Stimulated activated CD4-positive, alpha-beta T cell treated with anti-CD3 and anti-CD28 coated beads, TNF-alpha, amount 100 ng/mL, for 48 hours (primary cell): ENCODE measurements at places on chromosomes 2 and 18.

DNA sequence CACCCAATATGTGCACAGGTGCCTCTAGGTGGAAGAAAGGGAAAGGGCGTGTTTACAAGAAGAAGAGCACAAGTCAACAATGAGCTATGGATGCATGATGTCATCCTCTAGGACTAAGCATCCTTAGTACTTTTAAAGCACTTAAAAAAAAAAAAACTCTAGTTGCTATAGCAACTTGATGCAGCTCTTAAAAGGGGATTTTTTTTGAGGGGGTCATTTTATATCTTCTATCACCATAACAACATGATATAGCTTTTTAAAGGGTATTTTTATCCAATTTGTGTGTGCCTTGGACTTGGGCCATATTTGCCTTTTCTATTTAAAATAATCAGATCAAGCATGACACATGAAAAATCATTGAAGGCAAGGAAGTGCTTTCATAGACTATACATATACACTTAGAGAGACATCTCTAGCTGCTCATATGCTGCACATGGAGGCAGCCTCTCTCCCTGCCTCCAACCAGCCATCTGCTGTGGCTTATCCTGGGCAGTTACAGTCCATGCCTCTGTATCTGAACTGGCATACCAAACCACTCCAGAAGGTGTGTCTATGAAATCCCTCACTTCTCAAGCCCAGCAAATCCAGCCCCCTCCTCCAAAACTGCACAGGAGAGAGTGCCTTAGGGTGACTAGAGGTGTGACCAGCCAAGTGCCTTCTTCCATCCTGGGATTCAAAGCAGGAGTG is 165.4 kb downstream of the MSH2 start:
- DNase-seq = no peak

DNA sequence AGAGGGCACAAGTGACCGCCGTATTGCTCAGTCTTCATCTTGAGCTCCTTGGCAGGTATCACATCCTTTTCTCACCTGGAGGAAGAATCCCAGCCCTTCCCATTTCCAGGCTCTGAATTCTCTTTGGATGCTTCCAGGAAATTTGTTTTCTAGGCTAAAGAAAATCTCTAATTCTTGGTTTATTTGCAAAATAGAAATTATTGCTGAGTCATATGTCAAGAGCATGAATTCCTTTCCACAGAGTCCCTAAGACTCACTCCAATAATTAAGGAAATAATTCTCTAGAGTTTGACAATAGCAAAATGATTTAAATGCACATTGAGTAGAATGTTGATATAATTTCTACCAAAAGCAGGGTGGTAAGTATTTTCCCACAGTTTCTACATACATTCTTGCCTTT is 16.3 kb upstream of the CCDC68 start:
- DNase-seq = no peak

GRCh38 chr2:24721470-24721869 is 71.7 kb downstream of the PTRHD1 start:
- no peak for DNase-seq

- no peak for DNase-seq
These were observed 71.4 kb upstream of the SPOPL start for GRCh38 chr2:138430181-138430580.

DNA sequence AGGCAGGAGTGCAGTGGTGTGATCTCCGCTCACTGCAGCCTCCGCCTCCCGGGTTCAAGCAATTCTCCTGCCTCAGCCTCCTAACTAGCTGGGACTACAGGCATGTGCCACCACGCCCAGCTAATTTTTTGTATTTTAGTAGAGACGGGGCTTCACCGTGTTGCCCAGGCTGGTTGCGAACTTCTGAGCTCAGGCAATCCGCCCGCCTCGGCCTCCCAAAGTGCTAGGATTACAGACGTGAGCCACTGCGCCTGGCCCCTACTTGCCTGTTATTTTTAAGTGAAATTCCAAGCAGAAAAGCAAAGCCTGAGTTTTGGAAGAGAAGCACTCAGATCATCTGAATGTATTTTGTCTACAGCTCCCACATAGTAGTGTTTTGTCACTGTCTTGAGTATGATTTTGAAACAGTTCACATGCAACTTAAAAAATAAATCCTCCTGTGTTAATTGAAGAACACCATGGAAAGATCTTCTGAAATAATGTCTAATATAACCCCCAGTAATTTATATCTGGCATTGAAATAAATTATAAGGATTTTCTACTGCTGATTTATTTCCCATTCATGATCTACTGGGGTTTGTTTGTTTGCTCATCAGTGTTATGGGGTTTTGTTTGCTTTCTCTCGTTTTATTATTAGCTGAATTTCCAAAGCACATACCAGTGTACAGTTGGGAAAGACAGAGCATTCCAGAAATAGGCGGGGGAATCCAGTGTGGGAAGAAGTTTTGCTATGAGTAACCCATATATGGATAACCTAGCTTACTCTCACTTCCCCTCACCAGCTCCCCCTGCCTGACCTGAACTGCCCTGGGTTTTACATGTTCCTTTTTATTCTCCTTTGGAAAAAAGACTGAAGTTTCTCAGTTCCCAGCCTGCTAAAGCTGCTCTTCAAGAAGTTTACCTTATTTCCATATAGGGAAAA is 80.1 kb upstream of the MAP3K20 start:
- no peak for DNase-seq

DNA sequence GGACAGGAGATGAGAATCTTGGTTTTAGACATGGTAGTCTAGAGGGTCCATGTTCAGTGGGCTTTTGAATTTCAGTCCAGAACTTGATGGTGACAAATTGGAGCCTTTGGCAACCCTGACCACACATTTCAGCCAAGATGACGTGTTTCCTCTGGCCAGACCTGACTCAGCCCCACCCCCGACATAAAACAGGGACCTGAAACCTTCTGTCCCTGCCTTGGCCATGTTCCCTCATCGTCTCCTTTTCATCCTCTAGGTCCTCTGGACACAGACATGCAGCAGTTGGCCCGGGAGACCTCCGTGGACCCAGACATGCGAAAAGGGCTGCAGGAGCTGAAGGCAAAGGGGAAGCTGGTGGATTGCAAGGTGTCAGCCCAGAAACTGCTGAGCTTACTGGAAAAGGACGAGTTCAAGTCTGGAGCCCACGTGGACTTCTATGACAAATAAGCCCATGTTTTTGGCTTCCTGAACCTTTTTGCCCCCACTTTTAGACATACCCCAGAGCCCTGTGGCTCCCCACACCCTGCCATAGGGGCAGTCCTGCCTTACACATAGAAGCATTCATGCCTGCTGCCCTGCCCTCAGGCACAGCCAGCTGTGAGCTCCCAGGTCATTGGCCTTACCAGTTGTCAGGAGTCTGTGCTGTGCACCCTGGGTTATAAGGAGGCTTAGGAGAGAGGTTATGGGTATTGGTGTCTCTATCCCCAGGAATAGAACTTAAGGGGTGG is 4.0 kb downstream of the SPR start:
- no peak for DNase-seq

DNA sequence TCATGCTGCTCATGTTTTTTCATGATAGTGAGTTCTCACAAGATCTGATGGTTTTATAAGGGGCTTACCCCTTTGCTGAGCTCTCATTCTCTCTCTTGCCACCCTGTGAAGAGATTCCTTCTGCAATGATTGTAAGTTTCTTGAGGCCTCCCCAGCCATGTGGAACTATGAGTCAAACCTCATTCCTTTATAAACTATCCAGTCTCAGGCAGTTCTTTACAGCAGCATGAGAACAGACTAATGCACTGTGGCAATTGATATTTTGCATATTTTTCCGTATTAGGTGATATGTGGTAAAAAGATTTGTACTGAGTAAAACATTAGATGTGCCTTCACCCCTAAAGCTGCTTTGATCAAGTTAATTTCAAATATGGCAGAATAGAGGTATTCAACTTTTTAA is 48.8 kb downstream of the RAB27B start:
- no peak for DNase-seq

DNA sequence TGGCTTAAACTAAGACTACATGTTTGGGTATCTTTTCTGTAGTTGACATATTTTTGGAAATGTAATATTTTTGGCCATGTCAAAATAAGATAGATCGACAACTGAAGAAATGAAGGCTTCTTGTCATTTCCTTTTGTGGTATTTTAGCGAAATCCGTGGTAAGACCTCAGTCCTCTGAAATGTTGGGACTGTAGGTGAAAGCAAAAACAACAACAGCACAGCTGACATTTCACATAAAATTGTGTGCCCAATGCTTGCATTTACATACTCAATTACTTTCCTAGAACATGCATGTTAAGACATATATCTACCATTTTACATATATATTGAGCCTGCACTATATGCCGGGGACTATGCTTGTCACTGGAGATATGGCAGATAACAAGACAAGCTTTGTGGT is 50.2 kb downstream of the SPP2 start:
- DNase-seq = no peak

DNA sequence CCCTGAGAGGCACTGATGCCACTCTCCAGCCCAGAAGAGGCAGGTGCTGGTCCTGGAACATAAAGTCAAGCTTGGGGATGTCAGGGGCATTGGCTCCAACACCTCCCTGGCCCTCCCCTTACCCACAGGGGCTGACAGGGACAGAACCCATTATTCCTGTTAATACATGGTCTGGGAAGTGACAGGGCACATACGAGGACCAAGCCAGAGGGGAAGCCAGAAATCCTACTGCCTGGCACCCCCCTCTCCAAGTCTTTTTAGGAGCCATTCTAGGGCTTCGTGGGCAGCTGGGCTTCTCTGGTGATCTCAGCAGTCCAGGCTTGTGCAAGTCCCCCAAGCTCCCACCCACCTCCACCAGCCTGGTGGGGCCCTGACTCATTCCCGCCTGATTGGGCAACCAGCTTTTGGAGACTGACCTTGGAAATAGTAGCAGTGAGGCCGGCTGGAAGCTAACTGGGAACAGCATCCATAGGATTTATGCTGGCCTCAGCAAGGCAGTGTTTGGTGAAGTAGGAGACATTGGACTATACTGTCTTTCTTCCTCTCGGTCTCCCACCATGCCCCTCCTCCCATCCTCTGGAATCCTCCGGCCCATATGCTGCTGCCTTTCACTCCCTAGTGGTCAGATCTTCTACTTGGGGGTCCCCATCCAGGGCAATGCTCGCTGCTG is 86.4 kb upstream of the HK2 start:
- DNase-seq = no peak

DNA sequence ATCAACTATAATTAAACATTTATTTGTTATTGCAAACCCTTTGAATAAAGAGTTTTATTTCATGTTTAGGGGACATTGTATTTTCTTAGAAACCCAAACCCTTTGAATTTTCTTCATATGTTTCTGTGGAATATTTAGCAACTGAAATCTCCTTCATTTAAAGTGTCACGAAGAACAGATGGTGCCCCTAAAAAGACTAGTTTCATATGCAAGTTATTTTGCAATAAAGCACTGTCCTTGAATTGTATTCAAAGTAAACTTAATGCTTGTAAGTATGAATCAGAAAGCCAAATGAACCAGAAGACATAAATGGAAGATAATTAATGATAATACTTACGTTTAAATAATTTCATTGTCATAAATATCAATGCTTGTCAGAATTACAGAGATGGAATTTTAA is 151.9 kb upstream of the CWC22 start:
- no peak for DNase-seq

DNA sequence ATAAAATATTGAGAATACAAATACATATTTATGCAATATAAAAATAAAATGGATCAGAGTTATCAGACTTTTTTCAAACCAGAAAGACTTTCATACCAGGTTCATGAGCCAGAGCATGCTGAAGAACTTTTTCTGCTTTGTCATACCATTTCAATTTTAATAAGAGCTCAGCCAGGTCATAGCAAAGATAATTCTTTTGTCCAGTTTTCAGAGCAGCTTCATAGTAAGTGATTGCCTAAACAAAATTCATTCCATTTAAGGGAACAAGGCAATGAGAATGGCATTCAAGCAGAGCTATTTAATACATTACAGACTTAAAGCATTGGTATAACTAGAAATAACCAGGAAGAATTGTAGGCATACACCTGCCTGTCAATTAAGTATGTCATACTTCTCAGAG is 42.3 kb downstream of the TTC21B start:
- DNase-seq = no peak

DNA sequence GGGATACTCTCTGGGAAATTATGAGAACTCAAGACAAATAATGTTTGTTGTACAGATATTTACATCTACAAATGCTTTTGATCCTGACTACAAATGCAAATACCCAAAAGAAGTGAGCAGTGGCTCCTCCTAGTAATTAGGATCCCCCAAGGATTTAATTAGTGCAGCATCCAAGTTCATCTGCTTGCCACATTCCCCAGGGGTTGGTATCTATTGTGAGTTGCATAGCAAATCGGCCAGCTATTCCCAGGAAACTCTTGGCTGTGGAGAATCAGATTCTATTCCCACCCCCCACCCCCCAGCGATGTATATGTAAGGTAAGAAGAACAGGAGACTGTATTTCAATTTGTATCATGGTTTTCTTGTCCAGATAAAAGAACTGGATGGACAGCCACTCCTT is 725.1 kb upstream of the CDH7 start:
- DNase-seq = no peak

- no peak for DNase-seq
These were observed 153.2 kb downstream of the RTP5 start for GRCh38 chr2:242022550-242023290.

DNA sequence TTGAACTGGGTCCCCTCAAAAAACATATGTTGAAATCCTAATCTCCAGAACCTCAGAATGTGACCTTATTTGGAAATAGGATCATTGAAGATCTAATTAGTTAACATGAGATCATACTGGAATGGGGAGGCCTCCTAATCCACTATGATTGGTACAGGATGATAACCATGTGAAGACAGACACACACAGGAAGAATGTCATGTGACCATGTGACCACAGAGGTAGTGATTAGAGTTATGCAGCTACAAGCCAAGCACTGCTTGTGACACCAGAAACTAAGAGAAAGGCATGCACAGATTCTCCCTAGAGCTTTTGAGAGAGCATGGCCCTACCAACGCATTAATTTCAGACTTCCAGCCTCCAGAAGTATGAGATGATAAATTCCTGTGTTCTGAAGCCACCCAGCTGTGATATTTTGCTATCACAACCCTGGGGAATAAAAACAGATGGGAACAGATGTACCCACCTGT is 47.0 kb upstream of the TGIF1 start:
- no peak for DNase-seq
